ENCODE measurements at places on chromosomes 5 and 9.
A peak's percentile ranks its signal among the peaks of the same experiment; 100 is the strongest.

DNA sequence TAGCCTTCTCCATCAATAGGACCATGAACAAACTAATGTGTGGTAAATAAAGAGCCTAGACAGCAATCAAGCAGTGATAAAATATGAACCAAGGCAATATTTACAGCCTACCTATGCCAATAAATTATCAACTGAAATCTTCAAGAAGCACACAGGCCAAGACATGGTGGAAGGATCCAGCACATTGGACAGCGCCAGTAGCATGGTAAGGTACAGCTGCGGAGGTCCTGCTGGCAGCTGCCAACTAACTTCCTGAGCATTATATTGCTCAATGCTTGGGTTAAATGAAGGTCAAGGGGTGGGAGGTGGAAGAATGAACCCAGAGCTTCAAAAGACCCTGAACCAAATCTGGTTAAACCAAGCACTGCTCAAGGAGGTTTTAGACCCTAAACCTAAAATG, 16.5 kb upstream of the SPDL1 start:
- no peak for DNase-seq

GRCh38 chr9:131276094-131276888, at the start of gene FAM78A:
Gene FAM78A (minus strand): TSS chr9:131276510. CDS start chr9:131276179, 331 bp downstream.
- DNase-seq, result peak; percentile 39

GRCh38 chr5:40842351-40842750, 1.2 kb downstream of the CARD6 start:
- DNase-seq, result no peak

GRCh38 chr9:72443855-72444254, 77.6 kb upstream of the TMC1 start:
- peak; percentile 45 for DNase-seq

DNA sequence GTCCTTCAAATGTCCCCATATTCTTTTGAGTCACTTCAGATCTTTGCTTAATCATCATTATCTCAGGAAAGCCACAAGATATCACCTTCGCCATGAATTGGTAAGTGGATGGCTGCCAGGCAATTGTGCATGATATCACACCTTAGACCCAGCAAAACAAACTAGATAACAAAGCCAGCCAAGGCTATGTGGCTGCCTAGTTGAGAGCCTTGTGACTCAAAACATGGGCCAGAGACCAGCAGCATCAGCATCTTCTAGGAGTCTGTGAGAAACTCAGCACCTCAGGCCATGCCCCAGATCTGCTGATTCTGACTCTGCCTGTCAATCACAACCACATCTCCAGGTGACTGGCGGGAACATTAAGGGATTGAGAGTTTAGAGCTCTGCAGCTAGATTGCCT, 82.8 kb downstream of the SLIT3 start:
- no peak for DNase-seq

DNA sequence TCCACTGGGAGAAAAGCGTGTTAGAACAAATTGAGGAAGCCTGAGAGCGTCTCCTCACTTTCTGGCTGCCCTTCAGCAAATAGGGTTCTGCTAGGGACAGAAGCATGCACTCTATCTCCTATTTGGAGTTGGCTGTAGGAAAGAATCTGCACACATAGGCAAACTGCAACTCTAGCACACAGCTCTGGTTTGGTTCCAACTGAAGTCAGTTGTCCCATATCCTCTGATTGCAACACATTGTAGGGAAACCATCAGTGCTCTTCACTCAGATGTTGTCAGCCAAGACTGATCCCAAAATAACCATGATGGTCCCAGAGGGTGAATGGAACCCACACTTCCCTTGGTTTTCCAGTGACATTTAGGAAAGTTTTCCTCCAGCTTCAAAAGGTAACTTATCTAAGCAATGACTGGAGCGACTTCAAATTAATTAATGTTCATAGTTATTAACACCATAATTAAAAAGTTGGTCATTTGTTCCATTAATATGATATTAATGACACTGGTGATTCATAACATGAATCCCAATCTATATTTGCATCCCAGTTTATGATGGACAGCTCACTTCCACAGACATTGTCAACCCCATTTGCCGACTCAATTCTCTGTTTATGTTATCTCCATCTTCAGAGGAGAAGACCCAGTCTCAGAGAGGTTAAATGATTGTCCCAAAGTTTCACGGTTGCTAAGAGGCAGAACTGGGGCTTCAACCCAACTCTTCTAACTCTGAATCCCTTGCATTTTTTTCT, 136.7 kb upstream of the ZNF462 start:
- no peak for DNase-seq

- DNase-seq, result no peak
Observed at GRCh38 chr5:89343666-89344065, 460.7 kb upstream of the MEF2C start.

All from CD4-positive, alpha-beta T cell treated with Interleukin-6 at 100 ng/mL for 8 hours (primary cell).